Muscle of back (tissue), 13 donors: ENCODE measurements at places on chromosomes 3 and 15. TPM values are rescaled to one million over a fixed set of nuclear protein-coding genes. Genes with fewer than 3 reads are reported as not detected.

DNA sequence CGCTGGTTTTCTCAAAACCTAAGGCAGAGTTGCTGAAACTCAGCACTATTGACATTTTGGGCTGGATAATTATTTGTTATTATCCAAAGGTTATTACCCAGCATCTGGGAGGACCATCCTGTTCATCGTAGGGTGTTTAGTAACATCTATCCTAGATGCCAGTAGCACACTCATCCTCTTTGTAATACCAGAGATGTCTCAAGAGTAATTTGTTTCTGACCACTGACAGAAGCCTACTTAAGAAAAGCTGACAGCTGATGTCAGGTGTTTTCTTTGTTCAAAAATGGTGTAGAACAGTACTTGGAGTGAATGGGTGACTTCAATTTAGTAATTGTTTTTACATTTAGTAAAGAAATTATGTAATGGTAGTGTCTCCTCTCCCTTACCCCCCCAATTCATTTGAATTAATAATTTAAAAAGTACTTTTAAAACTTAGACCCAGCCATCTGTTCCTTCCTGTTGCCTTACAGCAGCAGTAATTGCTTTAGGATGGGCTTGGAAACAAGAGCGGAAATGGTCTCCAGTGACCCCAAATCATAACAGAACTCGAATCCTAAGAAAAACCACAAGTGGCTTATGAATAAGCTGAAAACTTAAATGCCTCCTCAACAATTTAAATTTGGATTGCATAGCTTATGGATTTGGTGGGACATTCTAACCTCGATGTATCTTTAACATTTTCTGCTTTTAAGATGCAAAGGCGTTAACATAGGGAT is 105.4 kb downstream of the PTPRG start:
- no peak for DNase-seq

DNA sequence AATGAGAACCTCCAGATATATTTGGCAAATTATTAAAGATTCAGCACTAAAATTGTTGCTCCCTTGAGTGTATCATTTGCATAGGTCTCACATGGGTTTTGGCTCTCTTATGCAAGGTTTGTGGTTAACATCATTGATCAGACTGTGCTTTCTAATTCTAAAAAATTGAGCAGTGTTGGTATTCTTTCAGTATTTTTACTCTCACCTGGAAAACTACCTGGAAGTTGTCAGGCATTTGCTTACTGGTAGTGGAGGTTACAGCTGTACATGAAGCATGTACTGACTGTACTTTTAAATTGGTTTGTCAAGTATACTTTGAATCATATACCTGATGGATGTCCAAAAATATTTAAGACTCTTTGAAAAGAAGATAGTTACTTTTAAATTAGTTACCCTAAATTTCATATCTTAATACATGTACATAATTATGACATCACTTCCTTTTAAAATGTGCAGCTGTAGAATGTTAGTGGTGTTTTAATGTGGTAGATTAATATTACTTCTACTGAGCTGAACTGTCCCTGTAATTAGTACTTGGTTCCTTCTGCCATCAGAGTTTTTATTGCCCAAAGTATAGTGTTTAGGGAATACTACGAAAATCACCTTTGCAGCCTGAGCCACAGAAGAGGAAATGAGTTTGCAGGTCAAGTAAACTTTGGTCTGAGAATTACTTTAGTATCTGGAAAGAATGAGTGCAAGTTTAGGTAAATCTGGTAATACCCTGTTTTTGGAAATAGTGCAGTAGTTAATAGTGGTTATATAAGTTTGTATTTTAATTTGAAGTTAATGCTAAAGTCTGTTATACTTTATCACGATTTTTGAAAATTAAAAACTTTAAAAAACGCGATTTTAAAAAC is 2.8 kb downstream of the CHD2 start:
- DNase-seq = no peak

GRCh38 chr3:65540666-65541065 is 498.1 kb downstream of the MAGI1 start:
- no peak for DNase-seq

- peak; percentile 14 for DNase-seq
Measured at GRCh38 chr3:189839576-189839975, 208.4 kb downstream of the TP63 start.

DNA sequence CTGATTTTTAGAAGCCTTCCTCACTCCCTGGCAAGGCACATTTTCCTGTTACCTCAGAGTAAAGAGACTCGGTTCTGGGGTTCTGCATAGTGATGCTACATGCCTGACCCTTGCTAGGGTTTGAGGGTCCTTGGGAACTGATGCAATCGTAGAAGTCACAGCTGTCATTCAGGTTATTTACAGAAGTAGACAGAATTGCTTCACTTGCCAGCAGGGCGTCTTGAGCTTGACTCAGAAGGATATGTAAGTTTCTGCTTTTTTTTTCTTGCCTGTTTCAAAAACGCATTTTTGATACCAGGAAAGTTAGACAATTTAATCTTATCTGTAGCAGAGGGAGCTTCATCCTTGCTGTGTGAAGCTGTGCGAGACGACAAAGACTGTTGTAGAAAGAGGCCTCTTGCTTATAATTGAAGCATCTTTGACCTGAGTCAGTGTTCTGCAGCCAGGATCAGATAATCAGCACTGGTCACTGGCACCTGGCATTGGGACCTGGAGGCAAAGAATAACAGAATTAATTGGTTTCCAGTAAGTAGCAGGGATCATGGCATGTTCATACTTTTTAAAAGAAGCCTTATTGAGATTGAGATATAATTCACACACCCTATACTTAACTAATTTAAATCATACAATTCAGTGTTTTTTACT is 24.8 kb downstream of the CACNA1D start:
- DNase-seq = no peak

DNA sequence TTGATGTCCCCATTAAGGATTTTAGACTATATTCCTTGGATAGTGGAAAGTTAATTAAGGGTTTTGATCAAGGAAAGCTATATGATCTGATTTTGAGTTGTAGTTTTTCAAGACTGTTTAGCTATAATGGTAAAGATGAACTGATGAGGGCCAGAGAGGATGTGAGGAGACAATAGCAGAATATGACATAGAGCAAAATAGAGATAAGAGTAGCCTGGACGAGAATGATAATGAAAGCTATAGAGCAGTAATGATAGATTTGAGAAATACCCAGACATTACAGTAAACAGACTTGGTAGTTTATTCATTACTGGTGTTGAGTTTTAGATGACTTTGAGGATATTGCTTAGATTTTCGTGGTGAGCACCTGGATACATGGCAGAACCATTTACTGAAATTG is 3.8 kb downstream of the SUCNR1 start:
- no peak for DNase-seq

GRCh38 chr15:50944672-50945071 is 36.2 kb downstream of the AP4E1 start:
- no peak for DNase-seq

GRCh38 chr3:192795021-192795420 is 67.7 kb upstream of the FGF12 start:
- DNase-seq = no peak

DNA sequence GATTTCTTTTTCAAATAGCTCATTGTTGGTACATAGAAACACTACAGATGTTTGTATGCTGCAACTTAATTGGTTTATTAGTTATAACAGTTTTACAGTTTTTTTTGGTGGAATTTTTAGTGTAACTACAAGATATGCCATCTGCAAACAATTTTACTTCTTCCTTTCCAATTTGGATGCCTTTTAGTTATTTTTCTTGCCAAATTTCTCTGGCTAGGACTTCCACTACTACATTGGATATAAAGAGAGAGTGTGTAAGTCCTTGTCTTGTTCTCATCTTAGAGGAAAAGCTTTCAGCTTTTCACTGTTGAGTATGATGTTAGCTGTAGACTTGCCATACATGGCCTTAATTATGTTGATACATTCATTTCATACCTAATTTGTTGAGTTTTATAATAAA is 143.6 kb upstream of the EOMES start:
- DNase-seq = no peak

DNA sequence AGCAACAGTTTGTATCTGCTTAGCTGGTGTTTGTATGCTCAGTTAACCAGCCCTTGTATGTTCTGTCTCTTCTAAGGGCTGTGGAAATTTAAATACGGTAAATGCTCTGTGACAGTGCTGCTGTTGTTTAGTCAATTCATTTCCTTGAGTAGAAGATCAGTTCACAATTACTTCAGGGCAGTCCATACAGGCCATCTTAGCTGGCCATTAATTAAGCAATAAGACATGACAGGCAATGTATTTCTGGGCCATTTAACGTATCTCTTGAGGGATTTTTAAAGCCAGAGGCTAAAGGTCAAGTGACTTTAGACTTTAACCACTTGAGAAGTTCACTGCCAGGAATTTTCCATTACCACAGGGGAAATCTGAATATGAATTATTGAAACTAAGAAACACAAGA is 351.8 kb downstream of the ZIC1 start:
- DNase-seq = peak; percentile 63

DNA sequence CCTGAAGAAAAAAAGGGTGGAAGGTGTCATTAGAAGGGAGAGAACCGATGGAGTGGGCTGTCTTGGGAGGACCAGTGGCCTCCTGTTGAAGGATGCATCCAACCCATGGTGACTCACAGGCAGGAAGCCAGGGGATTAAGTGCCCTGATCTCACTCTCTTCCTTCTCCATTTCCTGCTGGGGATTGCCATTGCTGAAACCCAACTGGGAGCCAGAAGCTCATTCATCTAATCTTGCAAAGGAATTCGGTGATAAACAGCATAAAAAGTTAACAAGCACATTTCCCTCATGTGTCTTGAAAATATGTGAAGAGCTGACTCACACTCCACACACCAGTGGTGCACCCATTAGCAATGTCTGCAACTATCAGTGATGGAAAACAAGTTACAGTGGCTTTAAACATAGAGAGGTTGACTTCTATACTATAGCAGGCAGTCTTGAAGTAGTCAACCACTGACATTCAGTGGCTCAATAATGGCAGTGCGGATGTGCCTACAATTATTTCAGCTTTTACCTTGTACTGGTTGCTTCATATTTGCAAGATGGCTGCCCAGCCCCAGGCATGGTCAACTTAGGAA is 12.8 kb upstream of the CSRNP1 start:
- peak; percentile 94 for DNase-seq

DNA sequence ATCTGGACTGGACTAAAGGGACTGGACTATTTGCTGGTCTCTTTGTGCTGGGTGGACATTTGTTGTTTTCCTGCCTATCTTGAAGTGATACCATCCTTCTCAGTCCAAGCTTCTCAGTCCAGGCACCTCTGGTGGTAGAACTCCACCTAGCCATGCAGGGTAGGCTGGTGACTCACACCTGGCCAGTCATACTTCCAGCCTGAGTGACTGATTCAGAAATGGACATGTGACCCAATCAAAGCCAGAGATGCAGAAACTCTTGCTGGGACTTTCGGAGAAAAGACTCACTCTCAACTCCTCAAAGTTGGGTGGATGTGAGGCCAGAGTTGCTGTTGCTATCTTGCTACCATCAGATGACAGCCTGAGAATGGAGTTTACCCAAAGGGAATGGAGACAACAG is 5.6 kb upstream of the ASB14 start:
- DNase-seq = no peak

DNA sequence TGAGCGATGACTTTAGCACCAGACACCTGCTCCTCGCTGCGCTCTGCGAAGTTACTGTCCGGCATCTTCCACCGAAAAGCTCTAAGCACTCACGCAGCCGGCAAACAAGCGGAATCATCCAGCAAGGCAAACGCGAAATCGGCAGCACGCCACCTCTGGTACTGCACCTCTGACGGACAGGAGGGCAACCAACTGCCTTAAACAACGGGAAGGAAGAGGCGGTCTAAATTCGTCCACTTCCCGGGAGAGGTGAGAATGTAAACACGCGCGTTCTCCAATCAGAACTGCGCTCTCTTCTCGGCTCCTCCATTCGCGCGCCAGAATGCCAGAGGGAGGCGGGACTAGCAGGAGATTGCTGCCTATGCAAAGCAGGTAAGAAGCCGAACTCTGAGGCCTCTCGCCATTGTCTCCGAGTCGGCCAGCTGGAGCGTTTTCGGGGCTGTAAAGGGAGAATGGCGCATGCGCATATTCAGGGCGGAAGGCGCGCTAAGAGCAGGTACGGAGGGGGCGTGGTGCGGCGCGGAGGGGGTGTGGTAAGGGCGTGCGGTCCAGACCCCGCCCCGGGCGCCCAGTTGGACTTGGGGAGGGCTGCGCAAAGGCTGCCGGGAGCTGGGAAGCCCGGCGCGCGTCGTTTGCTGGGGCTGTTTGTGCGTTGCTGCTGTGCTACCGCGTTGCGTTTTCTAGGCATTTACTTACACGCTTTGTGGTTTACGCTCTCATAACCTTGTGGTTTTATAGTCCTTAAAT is at the start of the genes BTD and HACL1:
BTD (plus strand) TSS at position 347 of the 747 bp plus-strand sequence. CDS start 33,695 bp downstream, outside the sequence.
HACL1 (minus strand) TSS at position 171 of the 747 bp plus-strand sequence; CDS start at position 65, 106 bp downstream.
- DNase-seq = peak; percentile 99

Gene BNC1
- polyA plus RNA-seq = 1.1 TPM

Gene CCR5
- 0.30 TPM for polyA plus RNA-seq

Gene GOLGA8R
- 1.7 TPM for polyA plus RNA-seq

Gene MUC13
- not detected for polyA plus RNA-seq

Gene PTPN9
- polyA plus RNA-seq = 35.2 TPM

Gene DUOX1
- polyA plus RNA-seq = 1.3 TPM

Gene TIMP4
- 2.9 TPM for polyA plus RNA-seq

Gene IMPG2
- 1.7 TPM for polyA plus RNA-seq

Gene CLPX
- polyA plus RNA-seq = 43.8 TPM

Gene CEMIP
- 1.9 TPM for polyA plus RNA-seq

Gene CCDC13
- polyA plus RNA-seq = 0.69 TPM
